ENCODE measurements at places on chromosomes 4 and X. TPM values are rescaled to one million over a fixed set of nuclear protein-coding genes. Genes with fewer than 3 reads are reported as not detected.

GRCh38 chr4:148330724-148331123 lies 111.5 kb downstream of the NR3C2 start:
- no peaks in the 10 kb centered on the region for H3K4me1 ChIP-seq
- no peak for DNase-seq
- H3K27me3 ChIP-seq = no peaks in the 10 kb centered on the region
- no peak overlapping the region for H3K27ac ChIP-seq

- H3K27ac ChIP-seq = no peak overlapping the region
- H3K36me3 ChIP-seq = no peaks in the 10 kb centered on the region
- H3K27me3 ChIP-seq = no peaks in the 10 kb centered on the region
- H3K4me1 ChIP-seq = peaks cover 3% of the 10 kb centered on the region
Measured at GRCh38 chr4:40357738-40358137, 22.6 kb downstream of the CHRNA9 start.

USP17L26 gene
- total RNA-seq = not detected

HMX1 gene
- not detected for total RNA-seq

Data from thyroid gland (tissue), 4 donors.